ENCODE measurements at places on chromosomes 11 and 22. TPM values are rescaled to one million over a fixed set of nuclear protein-coding genes. Genes with fewer than 3 reads are reported as not detected.

- DNase-seq: no peak
Measured at GRCh38 chr11:76313913-76314740, 66.8 kb downstream of the THAP12 start.

DNA sequence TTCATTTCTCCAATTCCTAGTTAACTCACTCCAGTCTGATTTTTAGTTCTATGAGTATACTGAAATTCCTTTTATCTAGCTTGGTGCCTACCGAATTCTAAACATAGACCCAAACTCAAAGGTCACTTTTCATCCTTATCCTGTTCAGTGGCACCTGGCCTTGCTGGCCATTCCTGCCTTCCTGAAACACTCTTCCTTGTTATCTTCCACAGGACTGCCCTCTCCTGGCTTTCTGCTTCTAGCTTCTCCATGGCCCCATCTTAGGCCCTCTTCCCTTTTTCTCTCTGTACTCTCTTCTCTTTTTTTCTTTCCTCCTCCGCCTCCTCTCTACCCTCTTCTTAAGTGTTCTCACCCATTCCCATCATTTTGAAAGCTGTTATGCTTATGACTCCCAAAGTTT lies 87.3 kb downstream of the WNT11 start:
- no peak for DNase-seq

GRCh38 chr11:83510530-83511460 lies 224.6 kb upstream of the CCDC90B start:
- no peak for DNase-seq

DNA sequence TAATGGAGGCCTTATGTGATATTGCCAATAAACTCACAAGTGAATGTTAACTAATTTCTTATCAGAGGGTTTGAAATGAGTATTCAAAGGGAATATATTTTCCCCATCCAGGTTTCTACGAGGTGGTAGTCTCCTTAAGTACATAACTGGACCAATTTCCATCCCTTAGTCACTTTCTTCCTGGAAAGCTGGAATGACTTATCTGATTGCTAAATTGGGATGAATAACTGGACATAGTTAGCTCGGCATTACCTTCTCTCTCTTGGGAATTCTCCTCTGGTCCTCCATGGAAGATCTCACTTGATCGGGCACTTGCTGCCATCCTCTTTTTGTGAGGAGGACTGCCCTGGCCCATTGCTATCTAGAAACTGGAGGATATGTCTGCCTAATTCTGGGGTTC lies 109.1 kb downstream of the TRPC6 start:
- DNase-seq: no peak

- no peak for DNase-seq
Measured at GRCh38 chr11:117223741-117224689, 7.9 kb downstream of the PCSK7 start.

GRCh38 chr11:106828576-106828975 lies 189.7 kb downstream of the GUCY1A2 start:
- DNase-seq: no peak

OR4C13 gene
- total RNA-seq: not detected

CARD18 gene
- not detected for total RNA-seq

MYO7A gene
- not detected for total RNA-seq

RIMBP3C gene
- 0.49 TPM for total RNA-seq

LMO2 gene
- not detected for total RNA-seq
